G401 (cell line): ENCODE measurements at places on chromosomes 2 and 18. TPM values are rescaled to one million over a fixed set of nuclear protein-coding genes. Genes with fewer than 3 reads are reported as not detected.

DNA sequence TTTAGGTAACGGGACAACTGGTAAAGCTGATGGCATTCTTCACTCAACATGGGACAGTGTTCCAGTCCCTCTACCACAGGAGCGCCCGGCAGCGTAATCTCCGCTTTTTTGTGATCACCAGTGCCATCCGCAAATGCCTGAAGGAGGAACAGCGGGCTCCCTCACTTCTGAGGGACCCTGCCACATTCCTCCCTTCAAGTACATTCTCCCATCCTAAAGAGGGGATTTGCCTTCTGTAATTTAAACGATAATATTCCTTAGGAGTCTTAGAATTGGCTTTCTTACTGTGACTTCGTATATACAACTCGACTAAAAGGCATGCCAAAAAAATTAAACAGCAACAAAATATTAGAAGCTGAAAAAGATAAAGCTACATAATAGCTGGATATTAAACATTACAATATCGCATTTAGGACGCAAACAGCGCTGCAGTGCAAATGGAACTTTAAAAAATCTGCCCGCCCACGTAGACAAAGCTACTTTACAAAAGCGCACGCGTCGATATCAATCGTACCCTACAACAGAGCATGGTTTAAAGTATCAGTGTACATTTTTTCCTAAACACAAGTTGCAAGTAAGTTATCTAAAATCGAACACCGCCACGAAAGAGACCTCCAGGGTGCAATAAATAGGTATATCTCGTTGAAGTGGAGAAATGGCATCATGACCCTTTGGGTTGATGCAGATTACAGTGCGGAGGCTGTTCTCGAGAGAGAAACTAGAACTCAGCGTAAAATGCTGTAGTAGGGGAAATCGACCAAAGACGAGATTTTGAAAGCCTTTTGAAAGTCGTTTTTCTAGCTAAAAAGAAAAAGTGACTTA is 2.3 kb upstream of the VSNL1 start:
- DNase-seq = peak; percentile 62

CHRNA1 gene
- total RNA-seq = not detected in 2 replicates

GRCh38 chr18:35180455-35180854 is 60.4 kb upstream of the ZNF397 start:
- DNase-seq = no peak

DNA sequence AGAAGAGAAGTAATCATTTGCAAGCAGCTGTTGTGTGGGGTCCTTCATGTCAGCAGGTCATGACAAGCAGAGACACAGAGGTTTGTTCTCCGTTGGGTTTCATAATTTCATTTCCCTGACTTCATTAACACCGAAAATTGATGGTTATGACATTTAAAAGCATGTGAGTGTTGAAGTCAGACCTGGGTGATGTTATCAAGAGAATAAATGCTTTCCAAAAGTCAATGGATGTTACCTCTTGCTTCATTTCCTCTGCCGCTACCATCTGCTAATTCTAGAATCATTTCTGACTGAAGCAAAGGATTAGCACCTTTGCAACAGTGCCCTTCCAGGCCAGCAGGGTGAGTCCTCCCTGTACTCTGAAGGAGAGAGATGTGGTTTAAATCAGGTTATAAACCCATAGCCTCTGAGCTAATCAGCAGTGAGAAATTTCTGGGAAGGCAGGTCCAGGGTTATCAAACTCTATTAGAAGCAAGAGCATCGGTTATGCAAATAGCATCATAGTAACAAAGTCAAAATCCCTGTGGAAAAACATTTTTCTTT is 446.2 kb downstream of the PIK3C3 start:
- no peak for DNase-seq
